Naive thymus-derived CD4-positive, alpha-beta T cell (primary cell): ENCODE measurements at places on chromosomes 13 and 19.

DNA sequence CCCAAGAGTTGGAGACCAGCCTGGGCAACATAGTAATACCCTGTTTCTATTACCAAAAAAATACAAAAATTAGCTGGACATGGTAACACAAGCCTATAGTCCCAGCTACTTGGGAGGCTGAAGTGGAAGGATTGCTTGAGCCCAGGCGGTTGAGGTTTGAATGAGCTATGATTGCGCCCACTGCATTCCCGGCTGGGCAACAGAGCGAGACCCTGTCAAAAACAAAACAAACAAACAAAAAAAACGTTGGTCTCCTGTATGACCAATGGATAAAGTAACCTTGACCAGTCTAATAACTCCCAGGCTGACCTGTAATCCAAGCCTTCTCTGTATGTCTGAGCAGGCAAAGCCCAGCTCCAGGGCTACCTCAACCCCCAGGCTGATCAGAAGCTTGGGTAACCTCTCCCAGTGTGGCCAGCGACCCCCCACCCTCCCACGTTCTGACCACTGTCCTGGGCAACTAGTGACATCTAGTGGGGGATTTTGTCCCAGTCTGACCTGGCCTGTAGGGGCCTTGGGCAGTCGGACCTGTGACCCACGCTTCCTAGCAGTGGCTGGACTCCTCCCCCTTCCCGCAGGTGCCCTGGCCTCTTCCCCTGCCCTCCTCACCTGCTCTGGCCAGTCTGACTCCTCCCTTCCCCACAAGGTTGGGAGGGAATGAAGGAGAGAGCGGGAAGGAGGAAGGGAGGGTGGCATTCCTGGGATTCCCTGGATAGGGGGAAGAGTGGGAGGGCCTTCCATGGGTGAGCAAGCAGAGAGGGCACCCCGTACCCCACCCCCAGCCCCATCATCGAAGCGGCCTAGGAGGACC, 1.0 kb upstream of the BCAM start:
- DNase-seq: no peak

GRCh38 chr13:99892196-99892613, 79.4 kb downstream of the ZIC5 start:
- DNase-seq: no peak

GRCh38 chr13:23753458-23753857, 135.7 kb downstream of the MIPEP start:
- DNase-seq: no peak

DNA sequence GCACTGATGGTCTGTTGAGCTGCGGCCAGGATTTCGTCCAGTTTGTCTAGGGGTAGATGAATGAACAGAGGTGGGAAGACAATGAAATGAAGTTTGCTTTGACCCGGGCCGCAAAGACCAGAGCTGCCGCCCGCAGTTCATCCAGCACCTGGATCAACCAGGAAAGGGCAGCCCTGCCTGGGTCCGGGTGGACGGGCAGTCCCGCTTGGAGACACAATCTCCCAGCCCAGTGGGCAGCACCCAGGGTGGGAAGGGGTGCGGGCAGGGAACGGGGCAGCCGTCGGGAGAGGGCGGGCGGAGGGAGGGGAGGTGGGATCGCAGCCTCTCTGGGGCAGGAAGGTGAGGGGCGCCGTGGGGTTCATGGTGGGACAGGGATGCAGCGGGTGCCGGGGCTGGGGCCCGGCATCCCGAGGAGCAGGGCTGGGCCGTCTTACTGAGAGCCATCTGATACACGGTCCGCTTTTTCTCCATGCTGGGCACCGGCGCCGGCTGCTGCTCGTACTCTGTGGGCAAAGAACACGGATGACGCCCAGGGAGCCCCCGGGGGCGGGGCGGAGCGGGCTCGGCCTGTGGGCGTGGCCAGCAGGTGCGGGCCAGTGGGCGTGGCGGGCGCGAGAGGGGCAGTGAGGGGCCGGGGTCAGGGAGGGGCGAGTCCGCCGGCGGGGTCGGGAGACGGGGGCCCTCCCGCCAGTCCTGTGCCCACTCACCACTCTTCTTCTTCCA, 33.1 kb downstream of the SHANK1 start:
- DNase-seq: no peak

- DNase-seq: no peak
Measured at GRCh38 chr19:1863328-1863637, at the start of gene KLF16. KLF16 (minus strand) TSS chr19:1863579; CDS start chr19:1863497, 82 bp downstream.

- no peak for DNase-seq
Measured at GRCh38 chr13:35787937-35788336, 311.4 kb upstream of the MAB21L1 start.

DNA sequence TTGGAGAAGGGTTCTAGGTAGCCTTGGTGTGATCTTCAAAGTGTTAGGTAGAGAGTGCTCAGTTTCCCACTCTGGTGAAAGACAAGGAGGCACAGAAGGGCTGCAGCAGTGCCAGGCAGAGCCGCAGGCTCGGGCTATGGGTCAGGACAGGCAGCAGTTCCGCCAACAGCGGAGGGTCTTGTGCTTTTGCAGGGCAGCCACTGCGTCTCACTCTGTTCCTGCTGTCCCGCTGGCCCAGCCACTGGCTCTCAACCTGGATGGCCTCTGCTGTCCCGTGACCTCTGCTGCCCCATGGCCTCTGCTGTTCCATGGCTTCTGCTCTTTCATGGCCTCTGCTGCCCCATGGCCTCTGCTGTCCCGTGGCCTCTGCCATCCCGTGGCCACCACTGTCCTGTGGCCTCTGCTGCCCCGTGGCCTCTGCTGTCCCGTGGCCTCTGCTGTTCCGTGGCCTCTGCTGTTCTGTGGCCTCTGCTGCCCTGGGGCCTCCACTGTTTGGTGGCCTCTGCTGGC, 175.7 kb downstream of the URI1 start:
- DNase-seq: no peak

DNA sequence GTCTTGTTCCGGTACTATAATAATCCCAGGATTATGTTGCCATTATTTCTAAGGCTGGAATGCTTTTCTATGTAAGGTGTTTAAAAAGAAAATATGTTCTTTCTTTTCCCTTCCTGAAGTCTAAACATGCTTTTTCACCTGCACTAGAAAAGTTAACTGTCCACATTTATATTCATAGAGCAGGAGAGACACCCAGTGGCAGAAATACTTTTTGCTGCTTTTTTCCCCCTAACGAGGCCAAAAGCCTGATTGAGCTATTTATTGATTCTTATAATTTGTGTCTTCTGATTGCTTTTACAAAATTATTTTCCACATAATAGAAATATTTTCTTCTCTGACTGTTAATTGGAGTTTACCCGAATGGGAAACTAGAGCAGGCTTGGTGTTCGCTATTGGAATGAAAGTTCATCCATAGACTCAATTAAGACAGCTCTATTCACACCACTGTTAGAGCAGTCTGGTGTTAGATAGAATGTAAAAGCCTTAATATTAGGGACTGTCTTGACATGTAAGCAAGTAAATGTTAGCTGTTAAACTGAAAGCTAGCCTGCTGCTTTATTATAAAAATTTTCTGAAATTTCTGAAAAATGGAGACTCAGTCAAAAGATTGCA, 15.8 kb downstream of the GPR180 start:
- DNase-seq: peak; percentile 29

GRCh38 chr19:48963371-48964204, 1.5 kb upstream of the FTL start:
- no peak for DNase-seq

DNA sequence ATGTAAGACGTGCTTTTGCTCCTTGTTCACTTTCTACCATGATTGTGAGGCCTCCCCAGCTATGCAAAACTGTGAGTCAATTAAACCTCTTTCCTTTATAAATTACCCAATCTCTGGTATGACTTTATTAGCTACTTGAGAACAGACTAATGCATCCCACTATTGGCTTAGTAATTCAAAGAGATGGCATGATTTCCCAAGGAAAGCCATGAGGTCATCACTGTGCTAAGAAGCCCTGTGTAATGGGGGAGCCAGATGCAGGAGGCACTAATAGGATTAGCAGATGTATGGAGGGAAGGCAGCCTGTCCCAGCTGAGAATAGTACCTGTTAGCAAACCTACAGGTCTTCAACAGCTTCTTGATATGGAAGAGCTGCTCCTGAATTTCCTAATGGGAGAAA, 38.1 kb downstream of the RUBCNL start:
- no peak for DNase-seq

DNA sequence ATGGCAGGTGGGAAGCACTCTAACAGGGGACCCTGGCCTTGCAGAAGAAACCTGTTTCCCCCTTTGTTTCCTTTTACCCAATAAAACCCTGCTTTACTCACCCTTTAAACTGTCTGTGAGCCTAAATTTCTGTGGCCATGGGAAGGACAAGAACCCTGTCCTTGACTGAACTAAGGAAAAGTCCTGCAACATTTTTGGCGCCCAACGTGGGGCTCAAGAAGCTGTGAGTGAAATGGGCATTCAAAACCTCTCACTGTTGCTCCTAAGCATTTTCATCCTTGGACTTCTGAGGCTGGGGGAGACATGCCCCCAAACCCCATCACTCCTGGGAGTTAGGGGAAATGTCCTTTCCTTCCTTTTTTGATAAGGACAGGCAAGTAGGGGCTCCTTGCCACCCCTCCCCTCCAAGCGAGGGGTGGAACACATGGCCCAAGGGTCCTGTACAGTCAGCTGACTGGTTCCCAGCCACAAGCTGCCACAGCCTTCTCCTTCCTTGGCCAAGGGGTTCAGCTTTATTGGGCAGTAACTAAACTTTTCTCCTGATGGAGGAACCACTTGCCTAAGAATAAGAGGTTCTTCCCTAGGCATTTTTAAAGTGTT, 381.6 kb downstream of the KLF5 start:
- no peak for DNase-seq
